ENCODE measurements at places on chromosomes 13 and 19.

DNA sequence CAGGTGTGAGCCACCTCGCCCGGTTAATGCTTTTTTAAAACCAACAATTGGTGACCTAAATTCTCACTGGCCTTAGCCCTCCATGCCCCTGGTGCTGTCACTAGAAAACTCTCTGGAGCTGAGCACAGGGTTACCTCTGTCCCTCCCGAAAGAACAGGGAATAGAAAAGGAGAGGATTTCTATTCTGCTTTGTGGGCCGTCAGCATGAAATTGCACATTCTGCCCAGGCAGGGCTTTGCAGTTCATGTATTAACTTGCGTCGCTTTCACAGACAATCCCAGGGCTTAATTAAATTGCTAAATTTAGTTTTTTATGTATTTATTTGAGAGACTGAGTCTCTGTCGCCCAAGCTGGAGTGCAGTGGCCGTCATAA is 583 bp upstream of the ZNF480 start:
- no peak for DNase-seq

DNA sequence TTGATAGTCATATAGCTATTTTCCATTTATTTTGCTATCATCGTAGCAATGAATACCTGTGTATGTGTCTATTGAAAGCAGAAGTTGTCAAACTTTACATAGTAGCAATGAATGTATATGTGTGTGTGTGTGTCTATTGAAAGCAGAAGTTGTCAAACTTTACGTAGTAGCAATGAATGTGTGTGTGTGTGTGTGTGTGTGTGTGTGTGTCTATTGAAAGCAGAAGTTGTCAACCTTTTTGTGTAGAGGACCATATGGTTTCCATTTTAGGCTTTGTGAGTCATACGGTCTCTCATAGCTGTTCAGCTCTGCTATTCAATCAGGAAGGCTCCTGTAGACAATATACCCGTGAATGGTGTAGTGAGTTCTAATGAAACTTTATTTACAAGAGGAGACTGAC is 20.8 kb downstream of the NLRP4 start:
- DNase-seq = no peak

DNA sequence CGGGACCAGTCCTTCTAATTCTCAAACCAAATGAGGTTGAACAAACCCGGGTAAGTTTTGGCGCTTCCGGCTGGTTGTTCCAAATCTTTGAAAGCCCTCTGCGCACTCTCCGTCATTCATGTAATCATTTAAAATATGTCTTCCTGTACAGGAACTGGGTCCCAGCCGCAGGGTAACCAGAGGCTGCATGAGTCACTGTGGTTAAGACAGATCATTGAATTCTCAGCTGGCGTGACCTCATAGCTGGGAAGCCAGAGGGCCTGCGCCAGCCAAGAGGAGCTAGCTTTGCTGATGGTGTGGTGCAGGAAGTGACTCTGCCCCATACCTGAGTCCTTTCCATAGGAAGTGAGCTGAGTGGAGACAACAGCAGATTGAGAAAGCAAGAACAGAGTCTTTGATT is 135.2 kb downstream of the TSHZ3 start:
- DNase-seq = peak; percentile 91

- DNase-seq = no peak
Observed at GRCh38 chr19:31254611-31255010, 94.6 kb downstream of the TSHZ3 start.

DNA sequence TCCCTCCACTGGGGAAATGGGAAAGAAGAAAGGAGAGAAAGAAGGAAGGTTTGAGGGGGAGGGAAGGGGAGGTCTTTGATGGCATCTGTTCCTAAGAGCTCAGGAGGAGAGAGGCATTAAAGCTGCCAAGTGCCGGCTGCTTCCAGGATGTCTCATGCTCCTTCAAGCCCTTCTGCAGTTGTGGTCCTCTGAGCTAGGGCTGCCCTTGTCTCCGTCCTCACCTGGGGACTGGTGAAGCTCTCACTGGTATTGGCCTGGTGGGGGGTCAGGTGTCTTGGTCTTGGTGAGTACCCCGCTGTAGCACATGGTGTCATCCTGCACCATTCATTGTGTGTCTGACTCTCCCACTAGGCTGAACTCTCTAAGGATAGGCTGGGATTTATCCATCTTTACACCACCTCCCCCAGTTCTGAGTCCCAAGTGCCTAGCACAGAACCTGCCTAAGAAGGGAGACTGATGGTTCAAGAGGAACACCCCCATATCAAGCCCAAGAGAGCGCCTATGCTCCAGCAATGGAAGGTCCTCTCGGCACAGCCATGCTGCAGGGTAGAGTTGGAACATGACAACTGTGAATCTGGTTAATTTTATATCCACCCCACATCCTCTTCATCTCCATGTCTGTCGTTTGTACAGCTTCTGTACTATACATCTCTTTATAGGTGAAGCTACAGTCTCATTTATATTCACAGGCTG is 83.7 kb downstream of the AKAP11 start:
- peak; percentile 31 for DNase-seq

GRCh38 chr19:33868076-33868735 is 71.5 kb downstream of the KCTD15 start:
- DNase-seq = no peak

GRCh38 chr13:36912973-36913372 is 7.1 kb downstream of the SMAD9 start:
- DNase-seq = no peak

DNA sequence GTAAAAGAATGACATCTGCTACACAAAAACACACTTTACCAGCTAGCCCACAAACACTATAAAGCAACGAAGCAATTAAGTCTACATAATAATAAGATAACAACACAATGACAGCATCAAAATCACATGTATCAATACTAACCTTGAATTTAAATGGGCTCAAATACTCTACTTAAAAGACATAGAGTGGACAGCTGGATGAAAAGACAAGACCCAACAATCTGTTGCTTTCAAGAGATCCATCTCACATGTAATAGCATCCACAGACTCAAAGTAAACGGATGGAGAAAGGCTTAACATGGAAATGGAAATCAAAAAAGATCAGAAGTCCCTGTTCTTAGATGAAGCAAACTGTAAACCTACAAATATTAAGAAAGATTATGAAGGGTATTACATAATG is 2175.9 kb downstream of the PCDH9 start:
- DNase-seq = no peak

Data from stimulated activated CD4-positive, alpha-beta T cell treated with anti-CD3 and anti-CD28 coated beads, Interleukin-15, amount 100 ng/mL, for 24 hours (primary cell).